ENCODE measurements at places on chromosomes 4 and X.

DNA sequence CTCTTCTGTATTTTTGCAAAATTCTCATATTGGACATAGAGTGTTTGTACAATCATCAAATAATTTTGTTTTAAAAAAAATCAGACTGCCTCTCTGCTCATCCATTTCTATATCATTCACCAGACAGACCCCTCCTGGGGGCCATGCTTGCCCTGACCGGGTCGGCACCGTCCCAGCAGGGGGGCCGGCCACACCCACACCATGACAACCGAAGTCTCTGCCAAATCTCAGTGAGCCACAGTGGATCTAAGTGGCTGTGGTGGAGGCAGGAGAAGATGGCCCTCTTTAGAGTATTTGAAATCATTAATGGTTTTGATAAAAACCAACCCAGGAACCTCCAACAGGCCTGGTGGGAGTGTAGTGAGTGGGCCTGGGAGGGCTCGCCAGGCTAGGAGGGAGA lies 66.9 kb upstream of the ADRA2C start:
- no peaks in the 10 kb centered on the region for H3K36me3 ChIP-seq
- no peak for DNase-seq
- no peaks in the 10 kb centered on the region for H3K4me1 ChIP-seq
- no peak overlapping the region for H3K4me3 ChIP-seq

GRCh38 chr4:155795991-155796390 lies 37.2 kb downstream of the GUCY1B1 start:
- H3K27me3 ChIP-seq, result no peaks in the 10 kb centered on the region
- DNase-seq, result no peak
- no peak overlapping the region for H3K4me3 ChIP-seq

DNA sequence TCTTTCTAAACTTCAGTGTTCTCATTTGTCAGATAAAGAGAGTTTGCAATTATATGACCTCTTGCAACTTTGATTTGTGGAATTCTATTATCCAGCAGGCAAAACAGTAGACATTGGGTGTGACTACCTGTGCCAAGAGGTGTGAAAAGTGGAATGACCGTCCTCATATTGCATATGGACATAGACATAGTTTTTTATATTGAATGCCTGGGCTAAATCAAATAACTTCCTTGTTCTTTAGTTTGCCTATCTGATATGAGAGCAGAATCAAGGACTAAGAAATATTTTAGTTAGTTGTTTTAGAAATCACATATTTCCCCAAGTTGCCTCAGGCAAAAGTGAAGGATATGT lies 117.7 kb upstream of the KLF8 start:
- no peaks in the 10 kb centered on the region for H3K4me1 ChIP-seq
- no peak overlapping the region for H3K4me3 ChIP-seq
- no peaks in the 10 kb centered on the region for H3K36me3 ChIP-seq
- H3K27ac ChIP-seq, result no peak overlapping the region
- no peak for DNase-seq

DNA sequence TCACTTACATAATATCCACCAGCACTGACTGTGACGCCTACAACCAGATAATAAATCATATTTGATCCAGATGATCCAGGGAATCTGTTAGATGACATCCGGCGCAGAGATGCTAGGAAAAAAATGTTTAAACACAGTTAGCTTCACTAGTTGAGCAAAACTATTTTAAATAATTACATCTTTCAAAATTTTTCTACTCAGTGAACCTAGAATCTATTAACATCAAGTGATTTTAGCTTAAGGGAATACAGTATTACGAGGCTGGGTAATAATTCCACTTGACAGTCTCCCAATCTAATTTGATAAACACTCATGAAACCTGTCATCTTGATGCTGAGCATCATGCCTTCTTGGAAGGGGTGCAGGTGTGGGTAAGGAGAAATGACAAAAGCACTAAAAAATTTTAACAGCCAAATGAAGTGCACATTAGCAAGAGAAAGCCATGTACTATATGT lies 4.7 kb downstream of the MGARP start:
- peaks cover 11% of the 10 kb centered on the region for H3K4me1 ChIP-seq
- no peaks in the 10 kb centered on the region for H3K27me3 ChIP-seq
- H3K36me3 ChIP-seq, result no peaks in the 10 kb centered on the region
- no peak overlapping the region for H3K4me3 ChIP-seq

GRCh38 chrX:13452283-13452682 lies 117.1 kb upstream of the EGFL6 start:
- no peaks in the 10 kb centered on the region for H3K27me3 ChIP-seq
- H3K4me1 ChIP-seq, result no peaks in the 10 kb centered on the region
- H3K4me3 ChIP-seq, result no peak overlapping the region
- H3K27ac ChIP-seq, result no peak overlapping the region
- no peaks in the 10 kb centered on the region for H3K36me3 ChIP-seq

DNA sequence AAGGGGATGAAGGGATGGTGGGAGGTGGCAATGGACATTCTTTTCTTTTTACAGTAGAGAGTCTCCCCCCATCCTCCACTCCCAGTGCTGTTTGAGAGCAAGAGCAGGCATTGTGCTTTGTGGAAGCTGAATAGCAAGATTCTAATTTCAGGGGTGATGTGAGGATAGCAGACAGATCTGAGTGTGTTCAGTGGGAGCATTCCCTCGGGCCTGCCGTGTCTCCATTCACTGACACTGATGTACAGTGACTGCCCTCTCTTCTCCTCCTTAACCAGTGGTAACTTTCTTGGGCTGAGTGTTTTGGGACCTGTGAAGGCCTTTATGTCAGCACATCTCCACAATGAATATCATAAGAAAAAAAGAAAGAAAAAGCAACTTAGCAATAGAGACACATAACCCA lies 396.6 kb upstream of the RPS6KA3 start:
- no peak for DNase-seq
- H3K27me3 ChIP-seq, result no peaks in the 10 kb centered on the region
- no peaks in the 10 kb centered on the region for H3K4me1 ChIP-seq
- H3K4me3 ChIP-seq, result no peak overlapping the region
- H3K27ac ChIP-seq, result no peak overlapping the region

- no peak overlapping the region for H3K27ac ChIP-seq
- H3K4me3 ChIP-seq, result no peak overlapping the region
- no peak for DNase-seq
- H3K4me1 ChIP-seq, result no peaks in the 10 kb centered on the region
- no peaks in the 10 kb centered on the region for H3K36me3 ChIP-seq
- no peaks in the 10 kb centered on the region for H3K27me3 ChIP-seq
Measured at GRCh38 chrX:55731826-55732225, 14.3 kb downstream of the RRAGB start.

DNA sequence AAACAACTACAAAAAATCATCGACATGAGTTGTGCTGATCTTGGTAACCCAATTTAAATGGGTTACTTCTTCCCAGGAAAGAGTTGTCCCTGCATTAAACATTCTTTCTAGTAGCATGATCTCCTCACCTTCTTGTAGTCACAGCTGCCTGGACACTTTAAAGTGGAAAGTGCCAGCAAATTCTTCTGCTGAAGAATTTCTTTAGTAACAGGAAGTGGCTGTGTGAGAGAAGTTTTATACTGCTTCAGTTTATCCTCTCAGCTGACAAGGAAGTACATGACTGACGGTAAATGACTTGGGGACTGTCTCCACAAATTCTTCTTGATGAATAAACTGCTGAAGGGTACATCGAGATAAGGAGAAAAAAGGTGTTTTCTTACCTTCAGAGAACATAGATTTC lies 18.2 kb upstream of the TNIP3 start:
- no peaks in the 10 kb centered on the region for H3K27me3 ChIP-seq
- no peaks in the 10 kb centered on the region for H3K4me1 ChIP-seq
- peak overlapping the region; percentile 45 for H3K27ac ChIP-seq
- H3K4me3 ChIP-seq, result no peak overlapping the region

- H3K27ac ChIP-seq, result no peak overlapping the region
- no peaks in the 10 kb centered on the region for H3K27me3 ChIP-seq
- H3K36me3 ChIP-seq, result no peaks in the 10 kb centered on the region
- H3K4me3 ChIP-seq, result no peak overlapping the region
- peaks cover 9% of the 10 kb centered on the region for H3K4me1 ChIP-seq
Measured at GRCh38 chr4:113142351-113142750, 92.9 kb downstream of the ANK2 start.

GRCh38 chr4:121953860-121954259 lies 2.0 kb upstream of the TRPC3 start:
- no peak for DNase-seq
- no peak overlapping the region for H3K4me3 ChIP-seq
- no peaks in the 10 kb centered on the region for H3K36me3 ChIP-seq
- H3K27me3 ChIP-seq, result no peaks in the 10 kb centered on the region
- peaks cover 14% of the 10 kb centered on the region for H3K4me1 ChIP-seq

GRCh38 chrX:21658746-21659145 lies 616 bp upstream of the KLHL34 start:
- no peaks in the 10 kb centered on the region for H3K4me1 ChIP-seq
- H3K27me3 ChIP-seq, result no peaks in the 10 kb centered on the region

DNA sequence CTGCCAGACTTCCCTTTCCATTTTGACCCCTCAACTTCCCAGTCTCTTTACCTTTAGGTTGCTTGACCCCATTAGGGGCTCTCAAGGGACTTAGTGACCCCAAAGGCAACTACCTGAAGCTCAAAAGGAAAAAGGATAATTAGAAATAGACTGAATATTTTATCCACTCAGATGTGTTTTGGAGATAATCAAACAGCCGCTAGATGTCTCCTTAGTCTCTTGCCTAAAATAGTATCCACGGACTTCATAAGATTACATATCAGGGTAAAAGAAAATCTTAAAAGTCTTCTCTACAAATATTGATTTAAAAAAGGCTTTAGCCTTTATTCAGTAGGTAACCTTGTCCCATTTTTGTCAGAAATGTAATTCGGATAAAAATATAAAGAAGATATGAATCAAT lies 21.0 kb upstream of the RHOXF2 start:
- H3K36me3 ChIP-seq, result no peaks in the 10 kb centered on the region
- no peaks in the 10 kb centered on the region for H3K4me1 ChIP-seq
- H3K4me3 ChIP-seq, result no peak overlapping the region
- no peak for DNase-seq

- no peaks in the 10 kb centered on the region for H3K4me1 ChIP-seq
- no peak for DNase-seq
- no peaks in the 10 kb centered on the region for H3K27me3 ChIP-seq
- H3K36me3 ChIP-seq, result no peaks in the 10 kb centered on the region
Measured at GRCh38 chrX:150429594-150429993, 66.5 kb downstream of the MAMLD1 start.

GRCh38 chr4:136864604-136865185 lies 667.6 kb downstream of the PCDH18 start:
- no peak overlapping the region for H3K27ac ChIP-seq
- no peaks in the 10 kb centered on the region for H3K27me3 ChIP-seq
- no peak overlapping the region for H3K4me3 ChIP-seq

DNA sequence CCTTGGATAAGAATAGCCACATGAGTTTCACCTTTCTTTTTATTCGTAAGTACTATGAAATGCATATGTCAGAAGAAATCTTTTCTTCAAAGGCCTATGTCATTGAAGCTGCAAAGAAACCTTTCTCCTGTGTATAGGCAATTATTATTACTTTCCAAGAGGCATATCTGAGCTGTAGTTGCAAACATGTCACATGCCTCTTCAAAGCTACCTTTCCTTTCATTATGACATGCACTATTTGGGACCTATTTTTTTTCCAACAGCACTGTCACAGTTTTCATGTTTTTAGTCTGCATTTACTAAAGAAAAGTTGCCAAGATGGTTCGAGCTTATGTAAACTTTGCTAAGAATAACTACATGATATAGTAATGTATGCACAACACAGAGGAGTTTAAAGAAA lies 548.8 kb upstream of the GALNT7 start:
- H3K27ac ChIP-seq, result no peak overlapping the region
- H3K36me3 ChIP-seq, result no peaks in the 10 kb centered on the region
- H3K4me1 ChIP-seq, result no peaks in the 10 kb centered on the region
- H3K4me3 ChIP-seq, result no peak overlapping the region
- H3K27me3 ChIP-seq, result no peaks in the 10 kb centered on the region
- DNase-seq, result no peak

- H3K4me3 ChIP-seq, result no peak overlapping the region
- H3K27me3 ChIP-seq, result no peaks in the 10 kb centered on the region
- H3K27ac ChIP-seq, result no peak overlapping the region
- no peaks in the 10 kb centered on the region for H3K4me1 ChIP-seq
Measured at GRCh38 chrX:103157496-103158316, 57.2 kb upstream of the BEX4 start.

GRCh38 chr4:141802333-141802732 lies 165.9 kb downstream of the IL15 start:
- H3K4me3 ChIP-seq, result no peak overlapping the region
- no peak for DNase-seq
- H3K36me3 ChIP-seq, result no peaks in the 10 kb centered on the region
- H3K4me1 ChIP-seq, result no peaks in the 10 kb centered on the region
- no peaks in the 10 kb centered on the region for H3K27me3 ChIP-seq

DNA sequence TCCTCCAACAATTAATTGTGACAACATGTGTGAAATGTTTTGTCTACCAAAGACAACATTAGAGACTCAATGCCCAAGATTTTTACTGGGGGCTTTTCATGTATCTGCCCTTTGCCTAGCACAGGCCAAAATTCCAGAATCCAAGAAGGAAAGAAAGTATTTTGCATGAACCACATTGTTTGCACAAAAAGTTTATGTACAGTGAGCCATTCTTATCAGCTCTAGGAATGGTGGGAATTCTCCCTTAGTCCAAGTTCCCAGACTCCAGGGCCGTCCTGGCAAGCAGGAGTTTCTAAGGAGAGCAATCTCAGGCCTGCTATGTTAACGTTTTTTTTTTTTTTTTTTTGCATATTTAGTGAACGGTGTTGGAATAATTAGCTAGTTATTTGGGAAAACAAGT lies 21.6 kb downstream of the GPRASP1 start:
- H3K4me3 ChIP-seq, result no peak overlapping the region
- no peaks in the 10 kb centered on the region for H3K4me1 ChIP-seq
- DNase-seq, result no peak
- H3K27me3 ChIP-seq, result no peaks in the 10 kb centered on the region
- no peak overlapping the region for H3K27ac ChIP-seq

DNA sequence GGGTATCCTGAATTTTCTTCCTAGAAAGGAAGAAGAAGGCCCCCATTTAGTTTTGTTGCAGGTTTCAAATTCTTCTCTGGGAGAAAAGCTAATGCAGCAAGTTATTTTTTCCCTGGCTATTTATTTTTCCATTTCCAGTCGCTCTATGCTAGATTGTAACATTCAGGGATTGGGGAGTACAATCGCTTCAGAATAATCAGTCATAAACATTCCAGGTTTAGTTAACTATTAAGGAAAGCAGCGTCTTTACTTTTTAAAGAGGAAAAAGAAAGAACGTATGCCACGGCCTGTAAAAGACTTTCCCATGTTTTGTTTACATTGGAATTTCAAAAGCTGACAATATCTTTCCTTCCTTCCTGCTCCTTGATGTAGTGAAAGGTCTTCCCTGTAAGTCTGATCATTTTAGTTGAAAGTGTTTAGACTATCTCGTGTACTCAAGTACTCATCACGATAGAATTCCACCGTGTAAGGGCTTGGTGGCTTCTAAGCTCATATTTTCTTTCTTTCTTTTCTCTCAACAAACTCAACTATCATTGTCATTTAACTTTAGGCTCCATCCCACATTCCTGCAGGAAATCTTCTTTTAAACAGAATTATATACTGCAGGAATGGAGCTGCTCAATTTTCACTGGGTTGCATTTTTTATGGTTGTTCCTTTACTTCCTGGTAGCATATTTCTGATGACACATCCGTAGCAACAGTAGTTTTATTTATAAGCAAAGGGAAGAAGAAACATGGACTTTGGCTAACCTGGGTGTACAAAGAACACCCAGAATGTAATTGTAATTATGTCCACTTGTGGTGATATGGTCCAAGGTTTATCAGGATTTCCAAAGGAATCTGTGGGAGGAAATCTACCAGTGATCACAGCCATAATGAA lies 213.1 kb upstream of the FAT1 start:
- no peak for DNase-seq
- peak overlapping the region; percentile 13 for H3K27ac ChIP-seq
- no peaks in the 10 kb centered on the region for H3K27me3 ChIP-seq
- peaks cover 34% of the 10 kb centered on the region for H3K4me1 ChIP-seq
- H3K4me3 ChIP-seq, result no peak overlapping the region
- no peaks in the 10 kb centered on the region for H3K36me3 ChIP-seq
